Lung (tissue), 17 donors: ENCODE measurements at places on chromosomes 1 and 21. TPM values are rescaled to one million over a fixed set of nuclear protein-coding genes. Genes with fewer than 3 reads are reported as not detected.

The YOD1 gene
- polyA plus RNA-seq, result 3.4 TPM

The SPRR2G gene
- polyA plus RNA-seq, result not detected

The TNFRSF9 gene
- polyA plus RNA-seq, result 2.0 TPM

The PSMB4 gene
- 452 TPM for polyA plus RNA-seq

The OR2T33 gene
- polyA plus RNA-seq, result not detected

The RSPH1 gene
- polyA plus RNA-seq, result 17.6 TPM

The FCAMR gene
- 0.18 TPM for polyA plus RNA-seq

The SH2D2A gene
- 3.0 TPM for polyA plus RNA-seq

The FNDC5 gene
- 0.31 TPM for polyA plus RNA-seq
